ENCODE measurements at places on chromosomes 1 and 21. TPM values are rescaled to one million over a fixed set of nuclear protein-coding genes. Genes with fewer than 3 reads are reported as not detected.

- DNase-seq: no peak
These were observed 72.5 kb downstream of the ASTN1 start for GRCh38 chr1:177092001-177092400.

DNA sequence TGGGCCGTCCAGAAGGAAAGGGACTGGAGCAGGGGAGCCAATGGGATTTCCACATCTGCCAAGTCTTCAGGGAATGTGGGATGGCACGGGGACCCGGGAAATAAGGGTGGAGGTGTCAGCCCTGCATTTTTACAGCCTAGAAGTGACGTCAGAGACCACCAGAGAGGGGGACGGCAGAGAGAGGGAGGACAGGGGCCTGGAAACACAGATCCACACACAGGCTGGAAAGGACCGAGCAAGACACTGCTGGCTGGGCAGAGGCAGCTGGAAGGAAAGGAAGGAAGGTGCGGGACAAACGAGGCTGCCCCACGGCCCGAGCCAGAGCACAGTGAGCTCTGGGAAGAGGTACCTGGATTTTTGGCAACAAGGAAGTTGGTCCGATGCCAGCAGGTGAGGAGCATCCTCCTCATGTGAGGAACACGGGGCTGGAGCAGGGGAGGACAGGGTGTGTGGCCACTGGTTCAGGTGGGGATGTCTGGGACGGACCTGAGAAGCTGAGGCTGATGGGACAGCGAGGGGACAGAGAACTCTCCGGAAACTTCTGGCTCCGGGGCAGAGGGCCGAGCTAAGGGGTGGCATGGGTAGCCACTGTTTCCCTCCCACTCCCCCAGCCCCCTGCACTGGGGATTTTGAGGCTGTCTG lies 138.3 kb downstream of the PGBD5 start:
- no peak for DNase-seq

DNA sequence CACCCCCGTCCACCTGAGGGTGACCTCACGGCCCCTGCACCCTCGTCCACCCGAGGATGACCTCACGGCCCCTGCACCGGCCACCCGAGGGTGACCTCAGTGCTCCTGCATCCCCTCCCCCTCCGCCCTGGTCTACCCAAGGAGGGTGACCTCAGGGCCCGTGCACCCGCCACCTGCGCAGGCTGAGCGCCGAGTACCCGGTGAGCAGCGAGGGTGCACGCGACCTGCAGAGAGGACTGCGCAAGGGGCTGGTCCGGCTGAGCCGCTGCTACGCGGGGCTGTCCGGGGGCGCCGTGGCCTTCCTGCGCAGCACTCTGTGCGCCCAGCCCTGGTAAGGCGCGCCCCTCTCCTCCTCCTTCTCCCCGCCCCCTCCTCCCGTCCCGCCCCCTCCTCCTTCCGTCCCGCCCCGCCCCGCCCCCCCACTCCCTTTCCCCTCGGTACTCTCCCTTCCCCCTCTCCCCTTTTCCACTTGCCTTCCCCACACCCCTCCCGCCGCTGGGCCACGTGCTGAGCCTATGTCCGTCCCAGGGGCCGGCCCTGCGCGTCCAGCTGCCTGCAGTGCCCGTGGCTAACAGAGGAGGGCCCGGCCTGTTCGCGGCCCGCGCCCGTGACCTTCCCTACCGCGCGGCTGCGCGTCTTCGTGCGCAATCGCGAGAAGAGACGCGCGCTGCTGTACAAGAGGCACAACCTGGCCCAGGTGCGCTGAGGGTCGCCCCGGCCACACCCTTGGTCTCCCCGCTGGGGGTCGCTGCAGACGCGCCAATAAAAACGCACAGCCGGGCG lies 28.4 kb downstream of the TRIM11 start:
- no peak for DNase-seq

- no peak for DNase-seq
These were observed 4.3 kb downstream of the BRINP2 start for GRCh38 chr1:177174921-177175634.

GRCh38 chr1:54200519-54200997 lies 591 bp downstream of the MRPL37 start:
- no peak for DNase-seq

- no peak for DNase-seq
These were observed 540.6 kb downstream of the NPHP4 start for GRCh38 chr1:5451671-5452070.

- no peak for DNase-seq
These were observed 389.7 kb upstream of the RUNX1 start for GRCh38 chr21:35438643-35439404.

- DNase-seq: no peak
These were observed 232.6 kb upstream of the PLXNA2 start for GRCh38 chr1:208476846-208477170.

- DNase-seq: peak; percentile 21
These were observed 56.8 kb downstream of the GLIS1 start for GRCh38 chr1:53681977-53682685.

DNA sequence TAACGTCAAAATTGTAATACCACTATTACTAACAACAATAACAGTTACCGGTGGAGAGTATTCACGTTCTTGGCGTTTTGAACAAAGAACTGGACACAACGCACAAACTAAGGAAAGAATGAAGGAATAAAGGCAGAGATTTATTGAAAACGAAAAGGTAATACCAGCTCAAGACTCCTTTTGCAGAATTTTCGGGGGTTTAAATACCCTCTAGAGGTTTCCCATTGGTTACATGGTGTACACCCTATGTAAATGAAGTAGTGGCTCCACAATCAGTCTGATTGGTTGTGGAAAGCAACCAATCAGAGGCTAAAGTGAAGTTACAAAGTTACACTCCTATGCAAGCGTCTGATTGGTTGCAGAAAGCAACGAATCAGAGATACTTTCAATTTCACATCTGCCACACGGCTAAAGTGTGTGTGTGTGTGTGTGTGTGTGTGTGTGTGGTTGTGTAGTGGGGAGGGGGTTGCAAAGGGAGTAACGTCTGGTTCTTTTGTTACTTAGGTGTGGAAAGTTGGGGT lies 1.1 kb upstream of the GTF2B start:
- no peak for DNase-seq

- peak; percentile 10 for DNase-seq
These were observed 1.0 kb upstream of the DCAF6 start for GRCh38 chr1:167935216-167936067.

DNA sequence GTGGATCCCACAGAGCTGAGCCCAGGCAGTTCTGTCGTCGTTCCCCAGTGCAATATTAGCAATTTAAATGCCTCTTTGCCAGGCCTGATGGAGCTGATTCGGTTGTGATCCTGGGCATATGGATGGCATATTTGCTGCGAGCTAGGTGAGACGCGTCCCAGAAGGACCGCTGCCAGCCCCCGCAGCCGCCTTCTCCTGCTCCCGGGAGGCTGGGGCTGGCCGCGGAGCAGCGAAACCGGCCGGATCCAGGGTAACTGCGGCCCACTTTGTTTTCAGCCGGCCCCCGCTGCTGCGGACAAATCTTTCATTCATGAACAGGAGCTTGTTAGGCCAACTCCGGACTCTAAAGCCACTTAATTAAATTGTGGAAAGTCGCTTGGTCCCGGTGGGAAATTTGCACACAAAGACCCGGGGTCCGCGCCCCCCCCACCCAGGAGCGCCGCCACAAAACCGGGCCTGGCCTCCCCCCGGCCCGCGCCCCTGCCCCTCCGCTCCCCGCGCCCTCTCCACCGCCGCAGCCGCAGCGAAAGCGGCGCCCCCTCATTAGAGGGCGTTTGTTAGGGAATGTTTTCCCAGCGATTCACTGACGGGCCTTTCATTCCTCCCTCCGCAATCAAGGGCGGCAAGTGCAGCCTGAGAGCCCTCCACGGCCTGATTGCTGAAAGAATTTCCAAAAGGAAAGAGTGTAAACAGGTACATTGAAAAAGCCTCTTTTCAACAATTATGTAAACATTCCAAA lies 383.3 kb downstream of the RRAGC start:
- no peak for DNase-seq

GRCh38 chr1:17236779-17237560 lies 11.9 kb upstream of the PADI3 start:
- DNase-seq: peak; percentile 82

- DNase-seq: no peak
These were observed 330.0 kb downstream of the BARHL2 start for GRCh38 chr1:90386899-90387720.

Gene RCSD1
- 47.9 TPM for total RNA-seq

DNA sequence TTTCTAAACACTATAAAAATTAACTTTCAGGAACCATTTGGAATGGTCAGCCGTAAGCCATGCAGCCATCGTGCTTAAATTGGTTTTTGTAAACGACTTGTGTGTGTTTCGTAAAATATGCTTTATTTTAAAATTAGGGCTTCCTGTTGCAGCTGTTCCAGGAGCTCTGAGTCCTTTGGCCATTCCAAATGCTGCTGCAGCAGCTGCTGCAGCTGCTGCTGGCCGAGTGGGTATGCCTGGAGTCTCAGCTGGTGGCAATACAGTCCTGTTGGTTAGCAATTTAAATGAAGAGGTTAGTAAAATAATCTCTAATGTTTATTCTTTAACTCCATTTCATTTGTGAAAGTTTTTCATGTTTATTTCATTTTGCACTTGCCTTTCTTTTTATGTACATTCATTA lies 83.1 kb downstream of the PTBP2 start:
- no peak for DNase-seq

DNA sequence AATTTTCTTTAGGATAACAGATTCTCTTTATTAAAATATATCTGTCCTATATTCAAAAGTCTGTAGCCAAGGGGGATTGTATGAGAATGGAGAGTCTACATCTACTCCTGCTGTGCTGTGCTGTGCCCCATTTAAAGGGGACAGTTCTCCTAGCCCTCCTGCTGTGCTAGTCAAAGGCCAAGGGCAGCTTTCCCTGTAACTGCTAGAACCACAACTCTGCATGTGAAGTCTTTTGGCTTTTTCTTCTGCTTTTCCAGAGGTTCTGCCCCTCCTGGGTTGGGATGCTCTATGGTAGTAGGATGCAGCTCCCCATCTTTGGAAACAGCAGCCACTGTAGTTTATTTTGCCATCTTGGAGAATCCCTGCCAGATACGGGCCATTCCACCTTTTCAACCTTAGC lies 197.5 kb upstream of the JUN start:
- no peak for DNase-seq

Gene SLC2A5
- total RNA-seq: not detected

Gene ANGPTL3
- not detected for total RNA-seq

- DNase-seq: no peak
These were observed 51.5 kb downstream of the VANGL2 start for GRCh38 chr1:160451859-160452232.

GRCh38 chr1:156164125-156164831 lies 10.9 kb downstream of the SEMA4A start:
- no peak for DNase-seq

Gene OR2T33
- not detected for total RNA-seq

Gene EFNA1
- 0.16 TPM for total RNA-seq

DNA sequence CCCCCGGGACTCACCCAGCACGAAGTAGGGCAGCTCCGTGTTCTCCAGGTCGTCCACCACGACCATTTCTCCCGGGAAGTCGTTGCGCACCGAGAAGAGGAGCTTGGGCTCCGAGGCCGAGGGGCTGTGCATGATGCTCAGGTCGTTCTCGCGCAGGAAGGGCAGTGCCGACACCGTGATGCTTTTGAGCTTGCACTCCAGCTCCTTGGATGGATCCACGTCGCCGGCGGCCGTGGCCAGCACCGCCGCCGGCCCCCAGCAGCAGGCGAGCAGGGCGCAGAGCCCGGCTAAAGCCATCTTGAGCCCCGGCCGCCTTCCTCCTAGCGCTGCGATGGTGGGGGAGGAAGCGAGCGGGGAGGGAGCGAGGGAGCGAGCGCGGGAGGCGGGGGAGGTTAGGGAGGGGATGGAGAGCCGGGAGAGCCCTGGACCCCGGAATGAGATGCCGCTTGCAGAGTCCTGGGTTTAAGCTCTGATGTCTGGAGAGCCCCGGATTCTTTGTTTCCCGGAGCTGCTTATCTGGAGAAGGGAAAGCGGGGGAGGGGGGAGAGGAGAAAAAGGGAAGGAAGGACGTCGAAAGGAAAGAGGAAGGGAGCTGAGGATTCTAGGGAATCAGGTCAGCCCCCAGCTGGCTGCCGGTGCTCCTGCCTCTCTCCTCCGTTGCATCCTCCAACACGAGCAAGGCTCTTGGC lies at the start of gene ASTN1:
Gene ASTN1, minus strand, starts transcription at position 333 of the 689 bp plus-strand sequence. Its CDS starts 36 bp downstream, at position 297.
- DNase-seq: no peak

- DNase-seq: no peak
These were observed 31.4 kb upstream of the CBR3 start for GRCh38 chr21:36103434-36103833.

GRCh38 chr1:41695118-41695745 lies 210.7 kb upstream of the EDN2 start:
- no peak for DNase-seq

GRCh38 chr1:167713330-167714081 lies 8.3 kb upstream of the MPZL1 start:
- no peak for DNase-seq

DNA sequence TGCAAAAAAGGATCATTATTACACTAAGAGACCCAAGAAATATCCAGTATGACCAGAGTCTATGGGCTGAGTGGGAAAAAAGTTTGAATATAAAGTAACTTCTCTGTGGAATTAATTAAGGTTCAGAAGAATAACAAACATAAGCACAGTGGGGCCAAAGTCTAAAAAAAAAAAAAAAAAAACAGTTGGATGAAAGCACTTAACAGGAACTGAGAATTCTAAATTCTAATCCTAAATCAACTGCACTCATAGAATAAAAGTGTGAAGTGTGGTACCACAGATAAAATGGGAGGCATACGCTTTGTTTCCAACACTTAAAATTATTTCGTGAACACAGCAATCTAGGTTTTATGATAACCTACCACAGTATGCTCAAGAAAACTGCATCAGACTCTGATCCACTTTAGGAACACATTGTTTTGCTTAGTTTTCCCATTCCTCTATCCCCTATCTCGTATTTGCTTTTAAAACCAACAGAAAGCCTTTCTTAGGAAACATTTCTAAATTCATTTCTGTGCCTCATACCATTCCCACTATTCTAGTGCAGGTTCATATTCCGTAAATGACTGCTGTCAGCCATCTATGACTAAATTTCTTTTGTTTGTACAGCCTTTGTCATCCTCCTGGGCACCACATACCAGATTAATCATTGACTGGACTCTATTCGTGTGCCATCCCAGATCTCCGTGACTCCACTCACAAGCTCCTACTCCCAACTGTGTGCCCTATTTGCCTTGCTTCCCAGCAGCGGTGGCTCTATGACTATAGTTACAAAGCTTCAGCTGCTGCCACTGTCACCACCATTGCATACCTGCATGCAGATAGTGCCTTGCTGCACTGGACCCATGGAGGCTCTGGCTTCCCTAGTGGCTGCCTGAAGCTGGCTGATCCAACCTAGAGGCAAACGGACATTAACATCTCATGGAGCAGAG lies 24.9 kb downstream of the CHML start:
- no peak for DNase-seq

- DNase-seq: no peak
These were observed 651.9 kb downstream of the MRPL39 start for GRCh38 chr21:24955275-24955961.

- DNase-seq: no peak
These were observed 22.0 kb upstream of the RCAN1 start for GRCh38 chr21:34636961-34637360.

DNA sequence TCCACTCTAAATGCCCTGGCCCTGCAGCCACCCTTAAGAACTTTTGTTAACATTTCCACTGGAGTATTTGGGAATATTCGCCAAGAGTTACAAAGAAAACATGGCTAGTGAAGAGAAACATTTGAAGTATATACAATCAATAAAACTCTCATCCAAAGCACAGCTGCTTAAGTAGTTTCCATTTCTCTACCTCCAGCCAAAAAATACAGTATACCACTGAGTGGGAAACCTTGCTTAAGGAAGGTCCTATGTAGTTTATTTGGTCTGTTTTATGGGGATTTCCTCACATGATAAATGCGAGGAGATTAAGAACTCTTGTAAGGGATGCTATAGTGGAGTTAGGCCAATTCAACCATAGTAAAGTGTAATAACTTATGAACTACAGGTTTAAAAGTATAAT lies 382.5 kb downstream of the NEGR1 start:
- no peak for DNase-seq

GRCh38 chr1:210597555-210598134 lies 268.9 kb downstream of the HHAT start:
- DNase-seq: no peak

Data from CD8-positive, alpha-beta memory T cell (primary cell).